Activated CD8-positive, alpha-beta memory T cell treated with anti-CD3 and anti-CD28 coated beads for 4 hours (primary cell): ENCODE measurements at places on chromosomes 11 and 22.

- DNase-seq = no peak
These were observed 49.6 kb upstream of the SHANK2 start for GRCh38 chr11:71301858-71302533.

DNA sequence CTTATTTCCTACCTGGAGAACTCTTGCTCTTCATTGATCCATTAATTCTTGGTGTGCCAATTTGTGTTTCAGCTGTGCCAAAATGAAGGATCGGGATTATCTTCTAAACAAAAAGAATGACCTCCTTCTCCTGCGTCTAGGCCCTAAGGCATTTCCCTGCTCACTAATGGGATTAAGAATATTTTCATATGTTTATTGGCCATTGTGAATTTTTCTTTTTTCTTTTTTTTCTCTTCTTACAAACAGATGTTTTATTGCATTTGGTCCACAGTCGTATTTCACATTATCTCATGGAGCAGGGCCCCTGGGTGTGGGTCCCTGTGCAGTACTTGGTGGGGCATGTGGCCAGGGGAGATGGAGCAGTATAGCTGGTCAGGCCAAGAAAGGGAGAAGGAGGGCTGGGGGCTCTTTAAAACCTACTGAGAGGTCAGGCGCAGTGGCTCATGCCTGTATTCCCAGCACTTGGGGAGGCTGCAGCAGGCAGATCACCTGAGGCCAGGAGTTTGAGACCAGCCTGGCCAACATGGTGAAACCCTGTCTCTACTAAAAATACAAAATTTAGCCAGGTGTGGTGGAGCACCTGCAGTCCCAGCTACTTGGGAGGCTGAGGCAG lies 35.3 kb upstream of the HORMAD2 start:
- no peak for DNase-seq

- no peak for DNase-seq
These were observed 15.1 kb downstream of the EIF4G2 start for GRCh38 chr11:10793470-10794255.

DNA sequence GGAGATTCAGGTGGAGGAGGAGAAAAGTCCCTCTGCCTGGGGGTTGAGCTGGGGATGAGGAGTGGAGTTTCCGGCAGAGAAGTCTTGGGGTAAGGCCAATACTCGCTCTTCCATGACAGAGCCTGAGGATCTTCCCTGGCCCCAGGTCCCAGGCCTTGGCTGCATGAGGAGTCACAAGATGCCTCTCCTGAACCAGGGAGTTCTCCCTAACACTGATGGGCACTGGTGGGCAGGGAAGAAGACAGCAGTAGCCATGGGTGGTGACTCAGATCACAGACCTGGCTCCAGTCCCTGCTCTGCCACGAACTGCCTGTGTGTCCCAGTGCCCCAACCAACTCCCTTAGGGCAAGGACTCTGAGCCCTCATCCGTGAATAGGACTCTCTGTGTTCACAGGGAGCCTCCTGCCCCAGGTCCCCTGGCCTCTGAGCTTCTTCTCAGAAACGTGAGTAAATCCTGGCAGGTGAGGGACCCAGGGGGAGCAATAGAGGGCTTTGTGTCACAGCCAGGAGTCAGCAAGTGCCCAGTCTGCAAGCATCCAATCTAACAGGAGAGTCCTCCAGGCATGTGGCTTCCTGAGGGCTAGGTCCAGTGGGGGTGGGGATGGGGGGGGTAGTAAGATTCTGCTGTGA lies 45.5 kb upstream of the FTH1 start:
- no peak for DNase-seq

- no peak for DNase-seq
These were observed 8.5 kb downstream of the DENND6B start for GRCh38 chr22:50318356-50318697.
